ENCODE measurements at places on chromosomes 5 and 9.
A peak's percentile ranks its signal among the peaks of the same experiment; 100 is the strongest.

GRCh38 chr5:54756796-54757402 lies 228.5 kb downstream of the ESM1 start:
- DNase-seq: no peak

- no peak for DNase-seq
Measured at GRCh38 chr9:109278848-109279247, 42.0 kb downstream of the EPB41L4B start.

GRCh38 chr9:35662437-35662836 lies 2.6 kb downstream of the ARHGEF39 start:
- no peak for DNase-seq

DNA sequence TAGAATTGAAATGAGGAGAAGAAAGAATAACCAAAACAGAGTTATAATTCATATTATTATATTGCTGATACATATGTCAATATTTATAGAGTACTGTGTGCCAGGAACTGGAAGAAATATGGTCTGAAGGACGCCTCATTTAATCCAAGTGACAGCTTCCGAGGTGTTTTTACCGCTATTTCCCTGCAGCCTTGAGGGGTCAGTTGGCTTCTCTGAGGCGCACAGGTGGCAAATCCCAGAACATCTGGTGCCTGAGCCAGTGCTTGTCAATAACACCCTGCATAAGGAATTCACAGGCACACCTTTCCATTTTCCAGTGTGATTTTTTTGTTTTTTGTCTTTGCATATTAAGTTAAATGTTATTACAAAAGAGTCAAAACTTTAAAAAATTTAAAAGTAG lies 43.3 kb upstream of the CTSL start:
- DNase-seq: no peak

DNA sequence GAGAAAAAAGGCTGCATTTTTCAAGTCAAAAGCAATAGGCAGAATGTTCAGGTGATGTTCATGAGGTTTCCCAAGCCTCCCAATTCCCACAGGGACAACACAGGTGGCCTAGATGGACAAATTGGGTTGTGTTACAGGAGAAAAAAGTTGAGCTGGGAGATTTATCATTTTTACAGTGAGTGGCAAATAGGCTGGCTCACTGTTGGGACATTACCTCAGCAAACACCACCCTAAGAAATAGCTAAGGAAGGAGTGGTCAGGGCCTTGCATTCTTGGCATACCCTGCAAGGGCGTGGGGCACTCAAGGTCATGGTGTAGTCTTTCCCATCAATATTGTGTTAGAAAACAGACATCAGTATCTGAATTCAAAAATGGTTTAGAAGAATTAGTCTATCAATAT lies 23.3 kb upstream of the CPLANE1 start:
- DNase-seq: no peak

DNA sequence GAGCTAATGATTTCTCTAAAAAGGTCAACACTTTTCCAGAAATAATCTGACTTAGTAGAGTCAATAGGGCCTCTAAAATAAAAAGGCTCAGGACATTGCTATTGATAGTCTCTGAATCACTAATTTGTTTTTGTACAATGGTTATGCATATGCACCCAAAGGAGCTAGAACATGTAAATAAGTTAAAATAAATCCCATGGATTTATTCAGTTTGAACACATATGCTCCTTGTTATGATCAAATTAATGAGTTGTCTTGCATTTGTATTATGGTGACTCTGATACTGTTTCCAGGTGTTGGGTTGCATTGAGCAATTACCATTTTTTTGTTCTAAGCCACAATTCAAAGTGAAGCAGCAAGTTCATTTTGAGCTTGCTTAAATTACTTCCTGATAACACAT lies 276.0 kb upstream of the TUSC1 start:
- DNase-seq: no peak

GRCh38 chr5:419970-420369 lies 23.0 kb upstream of the EXOC3 start:
- DNase-seq: no peak

- no peak for DNase-seq
Measured at GRCh38 chr5:6636293-6636692, 3.1 kb downstream of the SRD5A1 start.

DNA sequence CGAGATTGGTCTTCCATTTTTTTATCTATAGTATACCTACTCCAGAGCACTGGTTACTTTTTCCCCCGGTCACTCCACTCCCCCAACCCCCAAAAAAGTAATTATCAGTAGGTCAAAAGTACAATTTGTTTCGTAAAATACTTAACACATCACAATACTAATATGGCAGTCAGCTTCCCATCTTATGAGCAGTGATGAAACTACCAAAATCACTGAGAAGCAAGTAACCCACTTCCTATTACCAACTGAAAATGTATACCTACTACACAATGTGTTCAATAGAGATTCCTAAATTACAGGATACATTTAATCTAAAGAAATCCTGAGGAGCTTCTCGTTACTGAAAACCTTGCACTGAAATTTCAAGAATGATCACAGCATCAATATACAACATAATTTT lies 1.9 kb downstream of the CERT1 start:
- no peak for DNase-seq

- no peak for DNase-seq
Measured at GRCh38 chr5:168784454-168784853, 205.3 kb upstream of the PANK3 start.

DNA sequence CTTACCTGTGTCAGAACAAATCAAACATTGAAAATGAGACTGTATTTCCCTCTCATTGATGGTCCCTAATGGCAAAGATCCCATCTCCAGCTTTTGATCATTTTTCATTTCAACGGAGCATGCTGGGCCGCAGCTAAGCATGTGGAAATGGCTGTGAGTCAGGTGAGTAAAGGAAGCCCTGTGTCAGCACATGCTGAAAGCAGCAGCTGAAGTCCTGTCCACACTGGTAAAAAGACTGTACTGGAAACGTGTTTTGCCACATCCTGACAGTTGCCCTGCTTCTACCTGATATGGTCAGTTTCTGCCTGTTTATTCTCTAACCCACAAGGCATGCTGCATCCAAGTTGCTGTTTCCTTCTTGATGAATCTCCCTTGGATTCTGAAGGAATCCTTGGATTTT lies 330.1 kb downstream of the EFNA5 start:
- no peak for DNase-seq

GRCh38 chr5:107673368-107674136 lies 2.8 kb upstream of the EFNA5 start:
- peak; percentile 86 for DNase-seq

- no peak for DNase-seq
Measured at GRCh38 chr5:128877476-128877875, 87.8 kb upstream of the SLC27A6 start.

Data from left lobe of liver (tissue), 2 donors.